ENCODE measurements at places on chromosomes 13 and 19.

DNA sequence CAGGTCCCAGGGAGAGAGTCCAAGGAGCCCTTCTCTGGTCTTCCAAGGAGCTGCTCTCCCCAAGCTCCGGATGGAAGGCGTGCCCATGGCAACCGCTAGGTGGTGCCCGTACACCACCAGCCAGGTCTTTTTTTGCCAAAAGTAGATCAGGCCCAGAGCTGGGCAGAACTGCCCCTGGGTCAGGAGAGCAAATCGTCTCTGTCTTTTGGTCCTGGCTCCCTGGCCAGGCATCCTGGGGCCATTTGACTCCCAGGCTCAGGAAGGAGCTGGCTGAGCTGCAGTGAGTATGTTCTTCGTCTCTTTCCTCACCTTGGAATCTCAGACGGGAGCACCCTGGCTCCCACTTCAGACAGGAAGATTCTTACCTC lies 24.6 kb upstream of the BCL3 start:
- DNase-seq = no peak

- DNase-seq = no peak
Measured at GRCh38 chr13:39013462-39013861, 22.8 kb upstream of the STOML3 start.

DNA sequence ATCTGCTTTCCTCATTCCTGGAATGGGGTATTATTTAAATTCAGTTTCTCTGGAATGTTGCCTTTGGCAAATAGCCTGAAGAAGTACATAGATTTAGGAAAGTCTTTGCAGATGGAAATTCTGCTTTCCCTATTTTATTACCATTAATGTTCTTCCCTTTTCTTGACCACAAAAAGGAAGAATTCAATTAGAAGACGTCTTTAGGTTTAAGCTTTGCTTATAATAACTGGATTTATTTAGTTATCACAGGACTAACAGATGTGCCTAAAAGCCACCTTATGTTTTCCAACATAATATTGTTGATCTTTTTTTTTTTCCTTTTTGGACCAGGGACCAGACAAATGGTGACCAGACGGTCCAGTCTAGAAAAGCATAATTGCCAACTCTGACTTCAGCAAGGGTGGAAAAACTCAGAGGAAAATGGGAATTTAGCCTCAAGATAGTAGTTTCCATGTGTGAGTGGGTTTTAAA lies 210.1 kb upstream of the SPRY2 start:
- DNase-seq = no peak

GRCh38 chr13:97231118-97231828 lies 9.1 kb downstream of the MBNL2 start:
- DNase-seq = no peak

Data from glomerular endothelial cell (primary cell).